ENCODE measurements at places on chromosomes 1 and 21. TPM values are rescaled to one million over a fixed set of nuclear protein-coding genes. Genes with fewer than 3 reads are reported as not detected.

CD2 gene
- 0.21 TPM for polyA plus RNA-seq

ELAVL4 gene
- polyA plus RNA-seq = not detected

DNA sequence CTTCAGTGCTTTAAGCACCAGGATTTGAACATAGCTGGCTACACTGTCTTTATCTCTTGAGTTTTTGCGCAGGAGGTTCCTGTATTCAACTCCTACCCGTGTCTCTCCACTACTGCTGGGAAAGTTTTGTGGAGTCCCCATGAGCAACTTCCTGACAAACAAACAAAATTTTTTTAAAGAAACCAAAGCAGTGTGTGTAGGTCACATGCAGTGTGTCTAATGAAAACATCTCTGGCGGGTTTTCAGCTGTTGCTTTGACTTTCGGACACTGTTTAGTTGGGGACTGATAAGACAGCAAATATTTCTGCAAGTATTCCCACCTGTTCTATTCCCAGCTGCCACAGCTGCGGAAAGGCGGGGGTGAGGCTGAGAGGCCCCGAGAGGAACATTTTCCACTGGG lies 2.0 kb downstream of the PSEN2 start:
- no peak for DNase-seq

GRCh38 chr1:34851431-34852105 lies 8.0 kb downstream of the SMIM12 start:
- DNase-seq = peak; percentile 54

GRCh38 chr1:170791941-170792340 lies 128.0 kb downstream of the PRRX1 start:
- DNase-seq = no peak

C1orf115 gene
- polyA plus RNA-seq = 3.8 TPM

- DNase-seq = peak; percentile 68
Observed at GRCh38 chr1:110084227-110085078, 14.0 kb upstream of the ALX3 start.

- DNase-seq = no peak
Observed at GRCh38 chr1:201726700-201727099, 102.3 kb upstream of the IPO9 start.

CFAP107 gene
- polyA plus RNA-seq = 0.04 TPM

DNA sequence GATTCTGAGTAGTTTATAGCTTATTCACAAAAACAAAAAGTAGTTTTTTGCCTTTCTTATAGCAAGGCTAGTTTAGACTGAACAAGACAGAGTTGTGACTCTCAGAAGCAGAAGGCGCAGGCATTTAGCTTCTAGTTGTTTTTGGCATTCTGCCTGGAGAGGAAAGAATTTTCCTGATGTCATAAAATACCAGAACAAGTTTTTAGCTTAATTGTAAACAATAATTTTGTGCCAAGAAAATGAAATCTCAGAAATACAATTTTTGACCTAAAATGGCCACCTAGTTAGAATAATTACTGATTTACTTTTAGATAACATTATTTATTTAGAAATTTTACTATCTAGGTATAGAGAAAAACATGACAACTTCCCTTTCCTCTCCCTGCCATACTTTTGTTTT lies 1.0 kb downstream of the DNAJB4 start:
- no peak for DNase-seq

- no peak for DNase-seq
Observed at GRCh38 chr1:206537141-206537540, 29.8 kb downstream of the RASSF5 start.

- no peak for DNase-seq
Observed at GRCh38 chr1:118370861-118371260, 185.8 kb upstream of the SPAG17 start.

DNA sequence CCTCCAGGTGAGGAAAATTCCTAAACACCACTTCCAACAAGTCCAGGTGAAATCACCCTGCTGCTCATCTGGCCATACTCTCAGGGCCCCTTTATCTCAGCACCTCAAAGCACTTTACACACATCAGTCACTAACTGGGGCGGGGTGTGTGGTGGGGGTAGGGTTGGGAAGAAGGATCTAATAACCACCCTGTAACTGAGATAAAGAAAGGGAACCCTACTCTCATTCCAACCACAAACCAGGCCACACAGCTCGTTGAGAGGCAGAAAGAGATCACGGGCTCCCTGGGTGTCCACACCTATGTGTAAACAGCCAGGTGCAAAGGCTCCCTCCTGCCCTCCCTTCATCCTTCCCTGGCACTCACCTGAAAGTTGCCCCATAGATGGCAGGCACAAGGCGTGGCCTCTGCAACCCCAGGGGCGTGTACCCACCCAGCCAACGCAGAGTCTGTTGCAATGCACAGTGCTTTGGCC lies 20.4 kb downstream of the GPR161 start:
- no peak for DNase-seq

OR14K1 gene
- polyA plus RNA-seq = not detected

DNA sequence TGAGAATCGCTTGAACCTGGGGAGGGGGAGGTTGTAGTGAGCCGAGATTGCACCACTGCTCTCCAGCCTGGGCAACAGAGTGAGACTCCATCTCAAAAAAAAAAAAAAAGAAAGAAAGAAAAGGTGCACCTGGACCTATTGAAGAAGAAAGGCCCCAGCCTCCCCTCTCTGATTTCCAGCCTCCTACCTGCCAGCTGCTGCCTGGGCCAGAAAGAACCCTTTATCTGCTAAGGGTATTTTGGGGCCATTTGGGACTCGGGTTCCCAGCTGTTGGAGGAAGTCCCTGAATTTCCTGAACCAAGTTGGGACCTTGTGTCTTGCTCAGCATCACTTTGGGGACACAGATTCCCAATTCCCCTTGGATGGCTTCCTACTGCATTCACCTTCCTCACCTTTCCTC lies 3.9 kb upstream of the TNFRSF8 start:
- DNase-seq = no peak

DNA sequence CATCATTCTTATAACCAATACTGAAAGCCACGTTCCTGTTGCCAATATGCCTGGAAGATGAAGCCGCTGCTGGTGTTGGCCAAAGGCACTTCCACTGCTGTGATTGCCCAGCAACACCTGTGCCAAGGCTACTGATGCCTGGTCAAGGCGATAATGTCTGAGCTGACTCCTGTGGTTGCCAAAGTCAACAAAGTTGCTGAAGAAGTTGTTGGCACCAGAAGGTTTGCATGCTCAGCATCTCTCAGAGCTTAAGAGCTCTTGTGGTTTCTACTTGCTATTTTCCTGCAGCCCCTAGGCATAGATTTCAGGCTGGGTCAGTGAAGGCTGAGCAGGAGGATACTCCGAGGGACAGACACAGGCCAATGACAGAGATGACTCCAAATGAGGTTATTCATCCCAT lies 63.4 kb upstream of the RAB3GAP2 start:
- DNase-seq = no peak

LEFTY2 gene
- polyA plus RNA-seq = not detected

- no peak for DNase-seq
Observed at GRCh38 chr1:86714159-86714558, 9.8 kb downstream of the SH3GLB1 start.

DNA sequence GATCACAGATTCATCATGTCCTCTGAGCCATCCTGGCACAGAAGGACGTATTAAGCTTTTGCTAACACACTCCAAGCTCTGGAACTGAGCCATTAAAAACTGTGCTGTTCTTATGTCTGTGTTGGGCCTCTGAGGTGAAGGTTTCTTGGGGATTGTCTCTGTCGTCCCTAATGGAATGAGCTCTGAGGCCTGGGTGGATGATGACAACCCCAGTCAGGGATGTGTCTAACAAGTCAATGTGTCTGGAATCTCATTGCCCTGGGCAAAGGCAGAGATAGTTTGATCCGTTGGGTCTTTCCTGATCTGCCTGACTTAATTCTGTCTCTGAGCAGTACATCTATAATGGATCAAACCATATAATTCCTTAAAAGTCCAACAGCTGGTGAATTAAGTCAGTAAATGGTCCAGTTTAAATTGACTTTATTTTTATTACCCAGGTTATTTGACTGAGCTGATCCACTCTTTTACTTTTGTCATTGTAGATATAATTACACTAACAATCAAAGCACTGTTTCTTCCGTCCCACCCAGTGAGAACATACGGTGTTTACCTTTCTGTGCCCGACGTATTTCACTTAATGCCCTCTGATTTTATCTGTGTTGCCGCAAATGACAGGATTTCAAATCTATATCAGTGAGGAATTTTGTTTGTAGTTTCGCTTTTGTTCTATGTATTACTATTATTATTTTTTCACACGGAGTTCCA lies 38.8 kb upstream of the OR2B11 start:
- DNase-seq = no peak

DNA sequence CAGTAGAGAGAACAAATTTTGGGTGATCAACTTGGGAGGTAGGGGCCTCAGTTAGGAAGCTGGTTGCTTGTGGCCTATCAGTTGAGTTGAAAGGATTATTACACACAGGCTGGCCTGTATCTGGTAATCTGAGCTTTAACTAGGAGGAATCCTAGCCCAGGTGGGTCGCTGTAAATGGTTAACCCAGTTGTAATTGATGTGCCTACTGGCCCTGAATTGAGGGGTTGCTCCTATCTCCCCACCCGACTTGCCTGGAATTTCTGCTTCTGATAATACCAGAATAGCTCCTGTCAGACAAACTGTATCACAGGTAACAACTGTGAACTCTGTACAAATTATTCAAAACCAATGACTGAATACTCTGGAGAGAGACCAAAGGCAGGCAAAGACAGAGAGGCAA lies 210.4 kb upstream of the RUNX1 start:
- DNase-seq = no peak

KRTAP10-3 gene
- not detected for polyA plus RNA-seq

GRCh38 chr1:8283058-8283884 lies 34.6 kb upstream of the SLC45A1 start:
- DNase-seq = no peak

GRCh38 chr1:150764617-150765101 lies 919 bp downstream of the CTSS start:
- no peak for DNase-seq

OR2L2 gene
- polyA plus RNA-seq = not detected

BSND gene
- not detected for polyA plus RNA-seq

GRCh38 chr1:1291548-1292441 lies 11.6 kb downstream of the SCNN1D start:
- DNase-seq = peak; percentile 84

NKAIN1 gene
- polyA plus RNA-seq = 3.4 TPM

GRCh38 chr1:107057197-107058133 lies 991 bp downstream of the PRMT6 start:
- peak; percentile 62 for DNase-seq

DNA sequence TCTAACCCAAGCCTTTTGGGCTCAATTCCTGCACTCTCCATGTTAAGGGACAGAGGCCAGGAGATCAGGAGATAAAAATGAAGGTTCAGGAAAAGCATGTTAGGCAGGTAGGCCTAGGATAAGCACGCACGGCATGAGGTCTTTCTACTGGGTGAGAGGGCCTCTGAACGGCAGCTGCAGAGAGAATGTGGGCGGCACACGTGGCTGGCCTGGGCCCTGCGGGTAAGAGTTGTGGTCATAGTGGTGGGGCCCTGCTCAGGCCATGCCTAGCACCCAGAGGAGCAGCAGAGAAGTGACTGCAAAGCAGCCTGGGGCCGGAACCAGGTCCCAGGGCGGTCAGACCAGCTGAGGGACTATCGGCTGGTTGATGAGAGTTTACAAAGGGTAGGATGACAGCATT lies 7.5 kb upstream of the FOXO6 start:
- no peak for DNase-seq

LRRIQ3 gene
- 0.45 TPM for polyA plus RNA-seq

DNA sequence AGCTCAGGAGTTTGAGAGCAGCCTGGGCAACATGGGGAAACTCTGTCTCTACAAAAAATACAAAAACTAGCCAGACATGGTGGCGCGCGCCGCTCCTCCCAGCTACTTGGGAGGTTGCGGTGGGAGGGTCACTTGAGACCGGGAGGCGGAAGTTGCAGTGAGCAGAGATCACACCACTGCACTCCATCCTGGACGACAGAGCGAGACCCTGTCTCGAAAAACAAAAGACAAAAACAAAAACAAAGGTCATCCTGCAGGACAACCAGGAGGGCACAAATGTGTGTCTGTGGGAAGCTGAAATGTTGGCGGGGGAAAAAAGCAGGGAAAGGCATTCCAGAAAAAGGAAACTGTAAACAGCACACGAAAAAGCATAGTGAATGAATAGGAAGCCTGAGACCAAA lies 104.1 kb upstream of the HNRNPU start:
- peak; percentile 56 for DNase-seq

MAP3K21 gene
- polyA plus RNA-seq = 0.06 TPM

- DNase-seq = no peak
Observed at GRCh38 chr1:177171536-177172123, 872 bp downstream of the BRINP2 start.

DNAI4 gene
- 0.21 TPM for polyA plus RNA-seq

DRAXIN gene
- 0.01 TPM for polyA plus RNA-seq

DNA sequence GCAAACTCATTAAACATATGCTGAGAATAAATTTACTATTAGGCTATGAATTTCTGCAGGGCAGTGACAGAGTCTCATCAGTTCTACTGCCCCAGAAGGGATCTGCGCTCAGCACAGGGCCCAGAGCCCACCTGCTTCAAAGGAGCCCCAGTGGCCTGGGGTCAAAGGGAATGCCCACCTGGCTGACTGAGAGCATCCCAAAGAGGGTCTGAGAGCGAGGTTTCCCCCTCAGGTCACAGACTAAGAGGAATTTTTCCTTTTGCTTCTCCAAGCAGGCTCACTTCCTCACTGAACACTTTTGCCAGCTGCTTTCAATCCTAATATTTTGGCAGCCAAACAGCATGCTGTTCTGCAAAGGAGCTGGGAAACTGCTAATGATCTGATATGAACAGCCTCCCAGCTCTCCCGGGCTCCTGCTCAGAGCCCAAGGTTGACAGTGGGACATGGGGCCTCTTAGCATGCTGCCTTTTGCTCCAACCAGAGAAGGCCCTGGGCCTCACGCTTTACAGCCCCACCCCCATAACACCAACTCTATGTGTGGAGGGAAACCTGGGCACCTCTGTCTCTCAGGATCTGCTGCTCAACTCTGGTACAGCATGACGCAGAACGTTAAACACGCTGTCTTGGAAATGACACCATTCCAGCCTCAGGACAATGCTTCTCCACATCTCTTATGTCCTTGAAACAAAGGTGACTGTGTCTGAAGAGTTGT lies 70.7 kb upstream of the SYT6 start:
- DNase-seq = no peak

- no peak for DNase-seq
Observed at GRCh38 chr1:94530373-94530878, 11.1 kb downstream of the F3 start.

- DNase-seq = no peak
Observed at GRCh38 chr1:31923901-31924535, 14.2 kb downstream of the PTP4A2 start.

DNA sequence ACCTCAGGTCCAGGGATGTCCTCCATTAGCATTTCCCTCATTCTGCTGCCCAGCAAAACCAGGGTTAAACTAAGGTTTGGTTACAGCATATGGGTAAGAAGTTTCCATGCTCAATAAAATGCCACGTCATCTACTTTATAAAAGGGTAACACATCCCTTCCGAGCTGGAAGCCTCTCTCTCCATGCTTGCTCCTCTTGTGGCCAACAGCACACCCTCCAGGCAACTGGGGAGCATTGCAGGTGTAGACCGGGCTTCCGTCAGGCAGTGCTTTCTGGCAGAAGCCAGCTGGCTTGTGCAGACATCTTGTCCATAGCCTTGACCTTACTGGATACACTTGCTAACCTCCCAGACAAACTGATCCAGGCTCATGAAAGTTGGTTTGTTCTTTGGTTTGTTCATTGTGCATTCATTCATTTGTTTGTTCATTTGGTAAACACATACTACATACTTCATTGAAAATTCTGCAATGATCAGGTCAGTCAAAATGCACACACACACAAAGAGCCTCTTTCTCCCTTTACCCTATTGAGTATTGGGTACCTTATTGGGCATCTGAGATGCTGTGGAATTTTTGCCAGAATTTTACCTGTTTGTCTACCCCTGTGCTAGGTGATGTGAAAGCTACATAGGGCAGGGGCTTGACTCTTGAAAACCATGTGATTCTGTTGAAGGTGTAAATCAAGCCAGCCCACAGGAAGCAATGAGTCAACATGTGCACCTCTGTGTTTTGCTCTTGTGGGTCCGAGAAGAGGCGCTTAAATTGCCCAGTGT lies 422.8 kb downstream of the CAMTA1 start:
- no peak for DNase-seq

All from psoas muscle (tissue), 8 donors.